Activated T-cell treated with anti-CD3 and anti-CD28 coated beads for 24 hours (primary cell): ENCODE measurements at places on chromosomes 6 and 20.
A peak's percentile ranks its signal among the peaks of the same experiment; 100 is the strongest.

DNA sequence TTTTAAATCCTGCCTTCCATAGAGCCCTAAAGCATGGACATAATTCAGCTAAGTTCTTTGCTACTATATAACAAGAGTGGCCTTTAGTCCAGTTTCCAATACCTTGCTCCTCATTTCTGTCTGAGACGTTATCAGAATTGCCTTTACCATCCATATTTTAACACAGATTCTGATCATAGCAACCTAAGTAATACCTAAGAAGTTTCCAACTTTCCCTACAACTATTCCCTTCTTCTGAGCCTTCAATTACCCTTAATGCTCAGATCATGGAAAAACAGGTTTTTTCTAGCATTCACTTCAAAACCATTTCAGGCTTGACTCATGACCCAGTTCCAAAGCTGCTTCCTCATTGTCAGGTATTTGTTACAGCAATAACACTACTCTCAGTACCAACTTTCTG, 367.1 kb downstream of the C6orf118 start:
- no peak for DNase-seq

- DNase-seq: no peak
These were observed 67.5 kb downstream of the MTHFD1L start for GRCh38 chr6:150932996-150933395.

- no peak for DNase-seq
These were observed 5.0 kb downstream of the SRC start for GRCh38 chr20:37350649-37351574.

GRCh38 chr6:45822873-45823272, 192.8 kb downstream of the CLIC5 start:
- DNase-seq: no peak

GRCh38 chr6:124199286-124199685, 395.6 kb downstream of the NKAIN2 start:
- no peak for DNase-seq

DNA sequence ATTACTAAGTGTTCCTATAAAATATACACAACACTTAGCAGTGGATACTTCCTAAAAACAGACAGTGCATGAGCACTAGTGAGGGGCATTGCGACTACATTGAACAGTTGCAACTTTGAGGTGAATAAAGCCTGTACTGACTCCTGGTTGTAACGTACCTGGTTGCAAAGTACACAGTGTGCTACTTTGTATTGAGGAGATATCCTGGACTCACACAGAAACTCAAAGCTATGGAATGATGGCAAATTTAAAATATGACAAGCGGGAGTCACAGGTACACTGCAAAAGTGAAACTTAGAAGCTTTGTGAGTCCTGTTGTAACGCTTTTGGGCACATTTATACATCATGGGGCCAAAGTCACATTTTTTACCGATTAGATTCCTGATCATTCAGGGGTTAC, 55.6 kb upstream of the HLA-A start:
- no peak for DNase-seq

GRCh38 chr20:31260326-31260932, 3.0 kb downstream of the DEFB115 start:
- DNase-seq: no peak

- DNase-seq: no peak
These were observed 222.8 kb upstream of the DTNBP1 start for GRCh38 chr6:15885624-15886023.

DNA sequence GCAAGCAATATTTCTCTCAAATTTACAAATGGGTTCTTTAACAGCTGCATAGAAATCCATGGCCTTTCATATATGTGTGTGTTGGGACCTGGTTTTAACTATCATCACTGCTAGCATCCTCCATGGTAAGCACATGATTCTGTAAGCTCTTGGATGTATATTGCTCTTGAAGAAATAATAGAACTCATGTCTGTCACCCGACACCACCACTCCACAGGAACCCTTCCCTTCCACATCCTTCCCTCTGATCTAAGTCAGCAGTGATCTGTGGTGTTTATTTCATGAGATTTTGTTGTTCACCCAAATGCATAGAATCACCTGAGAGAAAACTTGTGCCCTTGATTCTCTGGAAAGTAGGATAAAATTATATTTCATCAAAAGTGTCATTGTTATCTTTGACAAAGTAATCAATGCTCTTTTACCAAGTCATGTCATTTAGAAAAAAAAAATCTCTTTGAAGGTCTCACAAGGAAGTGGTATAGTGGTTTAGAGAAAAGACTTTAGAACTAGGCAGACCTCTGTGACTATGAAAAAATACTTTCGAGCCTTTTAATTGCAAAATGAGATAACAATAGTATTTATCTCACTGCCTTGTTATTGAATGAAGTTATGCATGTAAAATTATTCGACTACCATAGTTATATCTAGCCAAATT, 649.8 kb upstream of the SLC35B3 start:
- no peak for DNase-seq

- no peak for DNase-seq
These were observed 194.6 kb upstream of the ARID1B start for GRCh38 chr6:156582509-156582992.

DNA sequence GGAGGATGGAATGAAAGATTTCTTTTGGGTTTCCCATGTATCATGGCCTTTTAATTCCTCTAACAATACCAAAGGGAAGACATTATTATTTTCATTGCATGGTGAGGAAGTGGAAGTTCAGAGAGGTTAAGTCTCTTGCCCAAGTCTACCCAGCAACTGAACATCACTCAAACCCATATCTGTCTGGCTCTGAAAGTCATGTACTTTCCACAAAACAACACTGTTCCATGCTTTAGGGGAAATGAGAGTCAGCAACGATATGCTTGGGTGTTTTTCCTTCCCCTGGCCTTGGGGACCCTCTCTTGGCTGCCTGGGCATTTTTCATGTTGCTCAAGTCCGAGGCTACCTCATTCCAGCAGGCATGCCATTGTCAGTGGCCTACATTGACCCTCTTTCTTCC, 118.8 kb downstream of the ADTRP start:
- DNase-seq: no peak

- DNase-seq: peak; percentile 44
These were observed 113.5 kb upstream of the BTN3A2 start for GRCh38 chr6:26251354-26252076.

DNA sequence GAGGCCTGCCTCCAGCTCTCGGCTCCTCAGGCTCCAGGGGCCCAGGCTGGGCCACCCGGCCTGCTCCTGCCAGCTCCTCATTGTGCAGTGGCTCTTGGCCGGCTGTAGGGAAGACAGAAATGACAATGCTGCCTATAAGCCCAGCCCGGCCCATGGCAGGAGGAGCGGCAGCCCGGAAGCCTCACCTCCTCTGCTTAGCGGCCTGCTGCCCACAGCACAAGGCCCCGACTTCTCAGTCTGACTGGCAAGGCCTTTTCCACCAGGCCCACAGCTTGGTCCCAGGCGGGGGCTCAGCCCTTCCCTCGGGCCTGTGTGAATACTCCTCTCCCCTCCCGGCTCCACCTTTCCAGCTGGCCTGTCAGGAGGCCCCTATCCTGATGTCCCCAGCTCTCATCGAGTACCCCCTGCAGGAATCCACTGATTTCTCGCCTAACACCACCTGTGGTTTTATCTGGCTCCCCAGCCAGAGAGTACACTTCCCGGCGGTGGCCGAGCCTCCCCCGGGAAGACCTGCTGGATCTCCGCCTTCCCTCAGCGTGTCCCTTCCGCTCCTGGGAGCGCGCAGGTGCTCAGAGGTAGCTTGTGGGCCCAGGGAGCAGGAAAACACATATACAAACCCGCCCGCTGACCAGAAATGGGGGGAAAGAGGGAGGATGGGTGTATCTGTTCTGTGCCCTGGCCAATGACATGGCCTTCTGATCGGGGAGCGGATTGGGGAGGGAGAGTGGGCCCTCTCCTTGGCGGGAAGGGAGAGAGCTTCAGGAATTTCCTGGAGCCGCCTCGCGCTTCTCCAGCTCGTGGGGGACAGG, 963 bp downstream of the DDRGK1 start:
- no peak for DNase-seq

DNA sequence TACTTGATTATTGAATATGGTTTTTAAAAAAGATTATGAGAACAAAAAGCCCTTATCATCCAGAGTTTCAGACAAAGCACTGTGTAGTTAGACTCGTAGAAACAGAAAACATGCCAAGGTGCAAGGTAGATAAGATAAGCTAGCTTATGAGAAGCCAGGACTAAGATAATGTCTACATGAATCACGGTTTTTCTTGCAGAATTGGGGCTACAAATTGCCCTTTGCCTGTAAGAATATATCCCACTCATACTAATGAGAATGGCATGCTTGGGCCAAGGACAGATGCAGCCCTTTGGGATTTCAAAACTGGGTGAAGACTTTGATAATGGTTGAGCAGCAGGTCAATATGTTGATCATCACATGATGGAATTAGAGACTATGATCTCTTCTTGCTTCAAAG, 165.3 kb upstream of the PREP start:
- no peak for DNase-seq

GRCh38 chr6:63997221-63997620, 361.6 kb downstream of the PHF3 start:
- DNase-seq: no peak

DNA sequence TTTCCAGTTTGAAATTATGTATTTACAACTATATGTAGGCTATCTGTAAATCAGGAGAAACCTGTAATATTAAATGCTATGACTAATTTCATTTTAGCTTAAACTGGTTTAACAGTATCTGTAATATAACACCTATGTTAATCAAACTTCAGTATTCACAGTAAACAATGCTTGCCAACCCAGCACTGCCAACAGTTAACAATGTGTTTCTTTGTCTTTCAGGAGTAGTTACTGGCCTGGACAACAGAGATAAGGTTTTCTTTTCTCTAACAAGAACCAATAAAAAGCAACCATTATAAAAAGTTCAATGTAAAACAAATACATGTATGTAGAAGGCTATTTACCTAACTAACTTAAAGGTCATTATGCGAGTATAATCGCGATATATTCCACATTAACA, 158.8 kb downstream of the CDK19 start:
- DNase-seq: no peak

DNA sequence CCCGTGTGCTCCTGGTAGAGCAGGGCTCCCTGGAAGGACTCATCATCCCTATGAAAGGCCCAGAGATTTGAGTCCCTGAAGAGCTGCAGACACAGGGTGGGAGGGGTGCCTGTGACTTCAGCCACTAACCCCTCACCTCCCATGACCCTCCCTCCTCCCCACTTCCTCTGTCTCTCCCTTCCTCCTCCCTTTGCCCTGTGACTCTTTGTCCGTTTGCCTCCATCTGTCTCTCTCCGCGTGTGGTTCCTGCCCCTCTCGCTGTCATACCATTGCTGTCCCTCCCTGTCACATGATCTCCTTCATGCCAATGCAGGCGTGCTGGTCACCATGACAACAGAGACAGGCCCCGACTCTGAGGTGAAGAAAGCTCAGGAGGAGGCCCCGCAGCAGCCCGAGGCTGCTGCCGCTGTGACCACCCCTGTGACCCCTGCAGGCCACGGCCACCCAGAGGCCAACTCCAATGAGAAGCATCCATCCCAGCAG, 19.0 kb downstream of the EPB41L1 start:
- no peak for DNase-seq

DNA sequence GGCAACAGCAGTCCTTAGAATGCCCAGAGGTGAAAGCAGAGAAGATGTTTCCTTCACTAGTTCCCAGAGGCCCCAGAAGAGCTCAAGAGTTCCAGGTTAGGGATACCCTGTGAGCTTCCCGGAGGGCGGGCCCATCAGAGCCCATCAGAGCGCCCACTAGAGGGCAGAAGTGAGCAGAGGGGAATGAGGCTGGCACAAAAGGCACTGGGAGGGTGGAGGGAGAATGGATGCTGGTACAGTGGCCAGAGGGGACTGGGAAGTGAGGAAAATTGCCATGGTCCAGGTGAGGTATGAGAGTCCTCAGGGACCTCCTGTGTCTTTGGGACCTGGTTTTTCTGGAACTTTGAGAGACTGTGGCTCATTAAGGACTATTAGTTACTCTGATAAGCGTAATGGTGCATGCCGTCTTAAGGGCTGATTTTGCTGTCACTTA, 57.3 kb downstream of the LINC00237 start:
- peak; percentile 31 for DNase-seq
